AG09319 (cell line): ENCODE measurements at places on chromosomes 4 and X.

GRCh38 chr4:41678951-41679350 lies 69.6 kb downstream of the PHOX2B start:
- DNase-seq, result no peak

DNA sequence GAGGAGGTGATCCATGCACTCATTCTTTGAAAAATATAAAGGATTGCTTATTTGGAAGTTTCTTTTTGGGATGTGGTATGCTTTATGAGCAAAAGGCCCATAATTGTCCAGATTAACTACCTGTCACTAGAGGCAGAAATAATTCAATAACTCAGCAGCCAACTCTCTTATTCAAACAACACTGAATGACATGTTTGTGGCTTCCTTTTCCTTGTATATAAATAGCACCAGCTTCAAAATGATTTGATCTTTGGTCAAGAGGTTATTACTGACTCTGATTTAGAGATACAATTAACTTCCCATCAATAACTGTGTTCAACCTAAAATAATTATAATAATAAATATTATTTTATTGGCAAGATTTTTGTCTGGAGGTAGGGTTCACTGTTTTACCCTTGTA lies 232.3 kb downstream of the AFF2 start:
- no peak for DNase-seq

GRCh38 chrX:155888139-155888538 lies 7.0 kb downstream of the VAMP7 start:
- DNase-seq, result no peak

DNA sequence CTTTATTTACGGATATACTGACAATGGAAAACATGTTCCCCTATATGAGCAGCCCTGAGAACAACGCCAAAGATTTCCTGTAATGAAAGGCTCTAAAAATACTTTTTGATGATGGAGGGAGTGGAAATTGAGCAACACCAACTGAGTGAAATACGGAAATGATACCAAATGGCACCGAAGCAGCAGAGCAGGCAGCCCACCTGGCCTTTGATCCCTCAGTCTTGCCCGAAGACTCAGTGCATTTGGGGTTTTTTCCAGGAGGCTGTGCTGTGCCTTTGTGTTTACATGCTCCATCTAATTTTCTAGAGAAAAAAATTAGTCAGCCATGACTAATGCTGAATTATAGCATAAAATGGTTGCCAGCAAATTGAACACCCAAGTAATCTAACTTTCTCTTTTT lies 169.9 kb upstream of the RBPJ start:
- no peak for DNase-seq

GRCh38 chr4:1055721-1056590 lies 44.5 kb downstream of the FGFRL1 start:
- DNase-seq, result no peak

DNA sequence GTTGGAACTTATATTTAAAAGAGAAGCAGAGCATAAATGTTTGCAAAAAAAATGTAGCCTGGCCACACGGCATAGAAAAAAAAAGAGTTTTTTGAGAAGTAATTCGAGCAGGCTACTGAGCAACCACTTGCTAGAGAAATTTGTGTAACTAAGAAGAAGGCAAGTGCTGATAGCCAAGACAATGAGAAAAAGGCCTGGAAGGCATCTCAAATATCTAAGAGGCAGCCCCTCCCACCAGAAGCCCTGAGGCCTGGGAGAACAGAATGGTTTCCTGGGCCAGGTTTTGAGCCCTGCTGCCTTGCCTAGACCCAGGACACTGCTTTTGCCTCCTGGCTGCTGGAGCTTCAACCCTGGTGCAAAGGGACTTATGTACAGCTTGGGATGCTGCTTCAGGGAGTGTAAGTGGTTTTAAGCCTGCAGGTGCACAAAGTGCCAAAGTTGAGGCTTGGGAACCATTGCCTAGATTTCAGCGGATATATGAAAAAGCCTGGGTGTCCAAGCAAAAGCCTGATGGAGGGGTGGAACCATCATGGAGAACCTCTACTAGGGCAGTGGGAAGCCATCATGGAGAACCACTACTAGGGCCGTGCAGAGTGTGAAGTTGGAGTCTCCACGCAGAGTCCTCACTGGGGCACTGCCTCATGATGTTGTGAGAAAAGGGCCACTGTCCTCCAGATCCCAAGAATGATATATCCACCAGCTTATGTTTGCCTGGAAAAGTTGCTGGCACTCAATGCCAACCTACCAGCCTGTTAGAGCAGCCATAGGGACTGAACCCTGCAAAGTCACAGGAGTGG lies 9.7 kb downstream of the TECRL start:
- no peak for DNase-seq

DNA sequence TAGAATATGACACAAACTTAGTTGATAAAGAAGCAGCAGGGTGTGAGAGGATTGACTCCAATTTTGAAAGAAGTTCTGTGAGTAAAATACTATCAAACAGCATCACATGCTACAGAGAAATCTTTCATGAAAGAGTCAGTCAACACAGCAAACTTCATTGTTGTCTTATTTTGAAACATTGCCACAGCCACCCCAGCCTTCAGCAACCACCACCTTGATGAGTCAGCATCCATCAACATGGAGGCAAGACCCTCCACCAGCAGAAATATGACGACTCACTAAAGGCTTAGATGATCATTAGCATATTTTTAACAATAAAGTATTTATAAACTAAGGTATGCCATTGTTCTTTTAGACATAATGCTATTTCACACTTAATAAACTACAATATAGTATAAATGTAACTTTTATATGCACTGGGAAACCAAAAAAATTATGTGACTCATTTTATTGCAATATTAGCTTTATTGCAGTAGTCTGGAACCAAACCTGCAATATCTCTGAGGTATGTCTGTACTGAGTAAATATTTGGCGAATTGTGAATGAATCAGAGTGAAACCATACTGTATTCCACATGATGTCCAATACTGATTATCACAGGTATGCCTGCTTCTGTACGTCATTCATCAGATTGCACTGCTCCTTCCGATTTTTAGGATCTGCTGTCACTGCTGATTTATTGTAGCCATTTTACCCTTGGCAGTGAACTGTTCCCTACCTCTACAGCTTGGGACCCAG lies 11.6 kb downstream of the FRMPD4 start:
- no peak for DNase-seq

DNA sequence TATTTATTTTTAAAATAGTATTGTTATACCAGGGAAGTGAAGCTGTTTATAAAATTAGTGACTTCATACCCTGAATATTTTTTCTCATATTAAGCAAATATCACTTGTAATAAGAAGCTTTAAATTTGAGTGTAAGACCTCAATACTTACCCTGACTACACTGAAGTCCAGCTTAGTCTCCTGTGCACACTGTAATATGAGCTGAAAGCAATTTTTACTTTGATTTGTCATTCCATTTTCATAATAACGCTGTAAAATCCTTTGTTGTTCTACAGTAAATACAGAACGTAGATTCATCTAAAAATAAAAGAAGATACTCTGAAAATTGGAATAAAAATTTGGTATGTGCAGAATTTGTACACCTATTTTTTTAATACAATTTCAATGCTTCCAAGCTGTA lies 27.2 kb downstream of the HDX start:
- DNase-seq, result no peak

DNA sequence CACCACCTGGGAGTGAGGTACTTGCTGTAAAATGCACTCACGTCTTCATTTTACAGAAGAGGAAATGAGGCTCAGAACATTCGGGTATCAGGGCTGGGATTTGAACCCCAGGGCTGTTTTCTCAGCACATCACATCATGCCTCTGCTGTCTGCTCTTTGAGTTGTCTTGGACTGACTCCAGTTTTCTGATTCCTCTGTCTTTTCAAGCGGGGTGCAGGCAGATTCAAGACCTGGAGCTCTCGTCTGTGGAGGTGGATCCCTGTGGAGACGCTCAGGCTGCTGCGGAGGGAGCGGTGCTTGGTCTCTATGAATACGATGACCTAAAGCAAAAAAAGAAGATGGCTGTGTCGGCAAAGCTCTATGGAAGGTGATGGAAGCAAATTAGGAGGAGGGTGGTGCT lies 6.3 kb downstream of the LAP3 start:
- DNase-seq, result no peak

GRCh38 chr4:154593868-154594267 lies 3.3 kb upstream of the FGA start:
- DNase-seq, result no peak

DNA sequence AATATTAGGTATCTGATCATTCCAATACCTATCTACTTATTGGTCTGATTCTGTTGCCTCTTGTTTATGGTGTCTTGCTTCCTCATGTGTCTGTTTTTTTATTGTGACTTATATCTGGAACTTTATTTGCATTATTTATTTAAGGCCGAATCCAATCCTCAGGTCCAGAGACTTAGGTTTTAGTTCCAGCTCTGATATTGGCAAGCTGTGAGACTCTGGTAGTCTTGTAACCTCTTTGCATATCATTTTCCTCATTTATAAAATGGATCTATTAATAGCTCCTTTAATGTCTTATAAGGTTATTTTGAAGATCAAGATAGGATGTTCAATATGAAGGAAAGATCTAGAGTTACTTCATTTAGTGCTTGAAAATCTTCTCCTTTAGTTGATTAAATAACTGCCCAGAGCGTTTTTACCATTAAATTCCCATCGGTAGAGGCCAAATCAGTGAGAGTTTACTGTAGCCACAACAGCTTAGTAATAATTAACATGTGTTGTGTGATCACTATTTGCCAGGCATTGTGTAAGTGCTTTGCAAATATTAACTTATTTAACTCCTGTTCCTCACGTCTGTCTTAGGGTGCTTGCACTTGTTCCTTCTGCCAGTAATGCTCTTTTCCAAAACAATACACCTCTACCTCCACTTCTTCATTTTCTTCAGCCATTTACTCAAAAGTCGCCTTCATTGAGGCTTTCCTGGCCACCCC lies 82.2 kb downstream of the CC2D2A start:
- DNase-seq, result no peak

GRCh38 chr4:16083241-16084191 lies at the start of gene PROM1:
Gene PROM1, minus strand, starts transcription at chr4:16084023. Its CDS starts 8,117 bp downstream, at chr4:16075906.
- no peak for DNase-seq

DNA sequence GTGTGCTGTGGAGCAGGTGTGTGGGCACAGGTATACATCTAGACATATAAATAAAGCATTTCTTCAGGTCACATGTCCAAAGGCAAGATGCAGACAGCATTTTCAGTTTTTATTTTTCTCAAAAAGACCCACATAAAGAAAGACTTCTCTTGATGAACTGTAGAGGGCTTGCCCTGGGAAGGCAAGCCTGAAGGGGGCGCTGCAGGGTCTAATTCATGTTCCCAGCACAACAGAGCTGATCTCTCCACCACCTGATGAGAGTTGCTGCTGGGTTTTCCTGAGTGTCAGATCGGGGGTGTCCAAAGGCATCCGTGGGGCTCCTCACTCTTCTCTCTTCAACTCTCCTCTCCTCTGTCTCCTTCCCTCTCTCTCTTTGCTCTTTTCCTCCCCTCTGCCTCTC lies 26.6 kb downstream of the ADRA2C start:
- DNase-seq, result no peak

GRCh38 chr4:85302756-85303155 lies 172.2 kb upstream of the ARHGAP24 start:
- no peak for DNase-seq

- DNase-seq, result no peak
These were observed 14.0 kb upstream of the PHKA2 start for GRCh38 chrX:18997916-18998315.

GRCh38 chrX:103215425-103215991 lies 600 bp downstream of the BEX4 start:
- no peak for DNase-seq

DNA sequence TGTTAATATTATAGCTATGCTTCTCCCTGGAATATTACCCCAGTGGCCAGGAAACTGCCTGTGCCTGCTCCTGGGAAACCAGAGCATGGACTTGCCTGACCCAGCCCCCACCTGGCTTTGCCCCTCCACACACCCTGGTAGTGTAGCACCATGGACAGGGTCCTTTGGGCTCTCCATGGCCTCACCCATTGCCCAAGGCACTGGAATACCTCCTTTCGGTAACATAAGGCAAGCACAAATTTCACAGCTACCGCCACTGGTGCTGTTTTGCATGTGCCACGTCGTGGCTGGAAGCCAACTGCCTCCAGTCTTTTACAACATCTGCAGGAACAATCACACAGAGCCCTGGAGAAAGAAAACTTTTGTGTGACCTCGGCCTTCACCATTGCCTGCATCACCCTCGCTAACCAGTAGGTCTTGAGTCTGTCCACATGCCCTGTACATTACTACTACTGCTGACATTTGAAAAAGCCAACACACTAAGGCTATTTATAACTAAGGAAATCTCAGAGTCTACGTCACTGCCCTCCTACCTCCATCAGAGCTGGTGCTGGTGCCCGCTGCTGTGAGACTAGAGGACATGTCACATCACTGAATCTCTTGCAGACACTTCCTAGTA lies 47.7 kb downstream of the HPGD start:
- no peak for DNase-seq

- DNase-seq, result no peak
These were observed 239.1 kb downstream of the RASL11B start for GRCh38 chr4:53101191-53101581.

- no peak for DNase-seq
These were observed 30.9 kb upstream of the ELF2 start for GRCh38 chr4:139207873-139208403.

DNA sequence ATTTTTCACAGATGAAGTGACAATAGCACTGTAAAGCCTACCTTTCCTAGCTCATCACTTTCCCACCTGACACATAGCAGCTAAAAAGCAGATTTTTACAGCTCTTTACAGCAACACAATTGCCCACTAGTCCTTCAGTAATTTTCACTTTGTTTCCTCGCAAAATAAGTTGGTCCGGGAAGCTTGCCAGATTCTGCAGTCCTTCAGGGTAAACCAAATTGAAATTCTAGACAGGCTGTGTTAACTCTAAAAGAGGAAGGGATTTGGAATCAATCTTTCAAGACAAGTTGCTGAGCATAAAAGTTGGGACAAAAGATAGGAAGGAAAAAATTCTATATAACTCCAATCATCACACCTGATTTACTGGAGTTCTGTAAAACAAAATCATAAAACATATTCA lies 8.7 kb downstream of the C1QTNF7 start:
- no peak for DNase-seq

DNA sequence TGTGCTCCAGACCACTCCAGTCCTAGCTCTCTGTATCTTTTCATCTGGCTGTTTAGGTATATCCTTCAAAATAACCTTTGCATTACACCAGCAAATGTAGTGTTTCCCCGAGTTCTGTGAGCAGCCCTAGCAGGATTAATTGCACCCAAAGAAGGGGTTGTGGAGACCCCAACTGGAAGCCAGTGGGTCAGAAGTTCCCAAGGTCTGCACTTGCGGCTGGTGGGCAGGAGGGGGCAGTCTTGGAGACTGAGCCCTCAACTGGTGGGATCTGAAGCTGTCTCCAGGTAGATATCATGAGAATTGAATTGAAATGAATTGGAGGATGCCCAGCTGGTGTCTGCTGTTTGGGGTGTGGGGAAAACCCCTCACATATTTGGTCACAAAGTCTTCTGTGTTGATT lies 1485.3 kb upstream of the TENM3 start:
- no peak for DNase-seq

DNA sequence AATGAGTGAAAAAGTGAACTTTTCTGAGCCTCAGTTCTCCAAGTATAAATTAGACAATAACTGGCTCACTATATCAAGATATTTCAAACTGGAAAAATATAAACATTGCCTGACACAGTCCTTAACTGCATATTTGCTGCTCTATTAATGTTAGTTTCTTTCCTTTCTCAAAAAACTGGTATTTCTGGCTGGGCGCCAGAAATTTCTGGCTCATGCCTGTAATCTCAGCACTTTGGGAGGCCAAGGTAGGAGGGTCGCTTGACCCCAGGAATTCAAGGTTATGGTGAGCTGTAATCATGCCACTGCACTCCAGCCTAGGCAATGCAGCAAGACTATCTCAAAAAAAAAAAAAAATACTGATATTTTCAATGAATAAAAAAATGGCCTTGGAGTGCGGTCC lies 227.0 kb downstream of the MAGEB17 start:
- no peak for DNase-seq

- DNase-seq, result no peak
These were observed 151.1 kb downstream of the PJA1 start for GRCh38 chrX:69014200-69014599.
